GM12864 (cell line): ENCODE measurements at places on chromosomes 4 and X.

DNA sequence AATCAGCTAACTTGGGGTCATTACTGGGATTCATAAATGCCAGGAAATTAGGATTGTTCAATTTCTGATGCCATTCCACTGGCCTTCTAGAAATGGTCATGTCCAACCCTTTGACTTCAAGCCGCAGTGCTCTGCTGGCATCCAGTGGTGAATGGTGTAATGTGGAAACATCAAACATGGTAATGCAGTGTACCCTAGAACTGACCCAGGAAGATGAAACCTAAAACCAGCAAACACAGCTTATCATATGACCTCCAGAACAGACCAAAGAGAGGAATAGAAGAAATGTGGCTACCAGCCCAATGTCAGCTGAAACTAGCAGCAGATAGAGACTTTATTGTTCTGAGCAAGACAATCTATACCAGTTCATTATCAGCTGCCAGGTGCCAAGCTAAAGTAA, 13.8 kb downstream of the CXCL13 start:
- no peak for DNase-seq

DNA sequence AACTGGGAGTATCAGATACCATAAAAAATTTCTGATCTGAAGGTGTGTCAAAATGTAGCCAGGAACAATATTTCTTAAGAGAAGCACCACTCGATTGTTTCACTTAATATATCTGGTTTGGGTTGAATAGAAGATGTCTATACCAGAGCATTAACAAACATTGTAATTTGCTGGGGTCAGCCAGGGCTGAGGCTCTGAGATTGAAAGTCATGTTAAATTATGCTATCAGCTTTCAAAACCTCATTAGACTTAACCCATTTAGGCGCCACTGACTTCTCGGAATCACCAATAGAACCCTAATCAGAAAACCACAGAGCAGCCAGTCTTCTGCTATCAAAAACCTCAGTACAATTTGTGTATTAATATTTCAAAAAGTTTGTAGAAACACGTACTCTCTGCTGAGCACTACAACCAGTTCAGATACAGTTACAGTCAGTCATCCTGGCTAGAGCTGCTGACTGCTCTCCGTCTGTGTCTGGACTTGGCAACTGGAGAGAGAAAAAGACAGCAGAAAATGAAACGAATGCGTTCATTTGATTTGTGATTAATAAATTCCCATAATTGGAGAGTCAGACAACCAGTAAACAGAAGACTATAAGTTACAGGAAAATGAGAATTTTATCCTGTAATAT, 848.6 kb upstream of the PABPC4L start:
- no peak for DNase-seq

- no peak for DNase-seq
These were observed 576.6 kb upstream of the FRG1 start for GRCh38 chr4:189364032-189364449.

GRCh38 chr4:48116582-48116981, 17.5 kb downstream of the TXK start:
- DNase-seq, result no peak

DNA sequence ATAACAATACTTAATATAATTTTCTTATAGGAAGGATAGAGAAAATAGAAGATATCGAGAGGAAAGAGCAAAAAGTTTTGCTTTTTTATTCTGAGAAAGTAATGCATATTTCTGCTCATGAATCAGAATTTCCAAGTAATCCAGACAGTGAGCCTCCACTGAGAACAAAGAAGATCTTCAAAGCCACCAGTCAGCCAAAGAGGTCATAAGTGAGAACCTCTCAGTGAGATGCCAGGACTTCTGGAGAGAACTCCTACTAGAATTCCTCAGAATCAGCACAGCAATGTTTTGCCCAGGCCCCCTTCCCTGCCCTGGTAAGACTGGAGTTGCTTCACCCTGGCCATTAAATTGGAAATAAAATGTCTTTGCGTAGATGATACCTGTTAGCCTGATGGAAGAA, 254.4 kb upstream of the FAT4 start:
- DNase-seq, result no peak

GRCh38 chr4:122823476-122823875, 3.2 kb upstream of the FGF2 start:
- no peak for DNase-seq

DNA sequence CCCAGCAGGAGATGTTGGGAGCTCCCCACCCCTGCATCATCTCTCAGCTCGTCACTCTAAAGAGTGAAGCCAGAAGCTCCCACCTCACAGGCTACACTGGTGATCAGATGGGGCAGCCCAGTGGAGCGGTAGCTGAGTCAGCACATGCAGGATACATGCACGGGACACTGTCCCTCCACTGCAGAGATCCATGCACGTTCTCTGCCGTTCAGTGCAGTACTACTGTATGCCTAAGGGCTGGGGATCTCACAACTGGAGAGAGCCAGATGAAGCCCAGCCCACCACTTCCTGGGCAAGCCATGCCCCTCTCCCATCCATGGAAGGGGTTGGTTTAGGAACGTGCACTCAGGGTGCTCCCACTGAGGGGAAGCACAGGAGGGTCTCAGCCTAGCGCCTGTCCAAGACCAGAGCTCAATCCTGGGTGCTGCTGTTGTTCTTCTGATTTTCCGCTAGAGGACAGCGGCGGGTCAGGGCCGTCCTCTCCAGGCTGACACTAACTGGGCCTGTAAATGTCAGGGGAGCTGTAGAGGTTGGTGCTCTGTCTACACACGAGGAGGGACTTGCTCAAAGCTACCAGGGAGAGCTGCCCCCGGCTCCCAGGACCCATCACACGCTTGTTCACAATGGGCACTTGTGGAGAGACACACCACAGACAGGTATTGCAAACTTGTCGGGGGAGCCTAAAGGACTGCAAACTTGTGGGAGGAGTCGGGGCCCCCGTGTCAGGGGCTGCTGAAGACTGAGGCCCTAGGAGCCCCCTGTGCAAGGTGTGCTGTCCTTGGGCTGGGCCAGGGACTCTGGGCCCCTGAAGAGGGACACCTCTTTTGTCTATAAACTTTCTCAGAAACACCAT, 18.2 kb upstream of the ABLIM2 start:
- DNase-seq, result no peak

DNA sequence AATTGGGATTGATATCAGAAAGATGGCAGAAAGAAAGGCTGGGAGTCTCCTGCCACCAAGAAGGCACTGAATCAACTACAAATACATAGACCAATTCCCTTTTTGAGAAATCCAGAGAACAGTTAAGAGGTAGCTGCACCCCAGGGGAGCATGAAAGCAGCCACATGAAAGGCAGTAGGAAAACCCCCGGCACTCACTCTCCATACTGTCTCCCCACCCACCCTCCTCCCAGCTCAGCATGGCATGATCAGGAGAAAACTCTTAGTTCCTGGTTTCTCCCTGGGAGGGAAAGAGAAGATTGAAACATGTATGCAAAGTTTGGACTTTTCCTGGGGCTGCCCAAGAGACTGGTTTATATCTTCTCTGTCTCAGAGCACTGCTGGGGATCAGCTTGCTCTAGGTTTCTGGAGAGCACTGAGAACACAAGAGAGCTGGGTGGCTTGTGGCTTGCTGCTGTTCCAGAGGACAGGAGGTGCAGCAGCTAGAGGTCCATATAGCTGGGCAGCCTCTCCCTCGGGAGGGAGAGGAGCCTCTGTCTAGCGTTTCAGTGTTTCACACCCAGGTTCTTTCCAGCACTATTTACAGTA, 305.7 kb downstream of the PDGFC start:
- no peak for DNase-seq

DNA sequence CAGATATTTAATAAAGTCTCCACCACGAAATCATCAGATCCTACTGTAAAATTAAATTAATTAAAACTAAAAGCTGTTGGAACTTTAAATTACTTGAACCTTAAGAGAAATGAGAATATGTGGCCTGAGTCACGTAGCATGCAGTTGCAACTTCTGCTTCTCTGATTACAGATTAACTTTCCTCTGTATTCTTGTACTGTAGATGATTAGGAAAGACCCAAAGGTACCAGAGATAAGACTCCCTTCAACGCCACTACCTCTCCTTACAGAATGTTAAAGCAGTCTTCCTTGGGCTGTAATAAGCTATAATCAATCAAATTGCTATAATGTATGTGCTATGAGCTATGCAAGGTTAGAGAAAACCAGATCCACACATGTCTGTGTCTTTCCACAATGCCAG, 47.9 kb downstream of the FAM13A start:
- no peak for DNase-seq
